Stimulated activated CD4-positive, alpha-beta T cell treated with anti-CD3 and anti-CD28 coated beads, Interleukin-1b, Interleukin-23, amount 100 ng/mL, for 4 hours (primary cell): ENCODE measurements at places on chromosomes 3 and 15.

DNA sequence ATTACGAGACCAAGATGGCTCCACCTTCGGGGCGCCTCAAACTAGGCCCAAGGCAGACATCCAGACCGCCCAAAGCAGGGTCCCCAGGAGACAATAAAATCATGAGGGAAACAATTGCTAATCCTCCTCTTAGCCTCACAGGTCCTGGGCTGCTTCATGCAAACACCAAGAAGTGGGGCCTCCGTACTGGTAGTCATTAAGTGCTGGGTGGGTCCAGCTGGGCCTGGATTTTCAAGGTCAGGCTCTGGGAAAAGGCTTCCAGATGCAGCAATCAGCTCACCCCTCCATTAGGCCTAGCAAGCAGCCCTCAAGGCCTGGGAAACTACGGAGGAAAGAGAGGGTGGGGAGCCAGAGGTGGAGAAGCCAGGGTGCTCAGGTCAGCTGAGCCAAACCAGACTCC, 634 bp downstream of the FBXL22 start:
- DNase-seq = no peak

- no peak for DNase-seq
Measured at GRCh38 chr3:4503050-4503449, 9.9 kb downstream of the ITPR1 start.

- DNase-seq = no peak
Measured at GRCh38 chr15:90095521-90095959, 6.7 kb downstream of the IDH2 start.

GRCh38 chr3:102200560-102200959, 234.3 kb upstream of the ZPLD1 start:
- no peak for DNase-seq
